ENCODE measurements at places on chromosomes 16 and 17.
A peak's percentile ranks its signal among the peaks of the same experiment; 100 is the strongest.

DNA sequence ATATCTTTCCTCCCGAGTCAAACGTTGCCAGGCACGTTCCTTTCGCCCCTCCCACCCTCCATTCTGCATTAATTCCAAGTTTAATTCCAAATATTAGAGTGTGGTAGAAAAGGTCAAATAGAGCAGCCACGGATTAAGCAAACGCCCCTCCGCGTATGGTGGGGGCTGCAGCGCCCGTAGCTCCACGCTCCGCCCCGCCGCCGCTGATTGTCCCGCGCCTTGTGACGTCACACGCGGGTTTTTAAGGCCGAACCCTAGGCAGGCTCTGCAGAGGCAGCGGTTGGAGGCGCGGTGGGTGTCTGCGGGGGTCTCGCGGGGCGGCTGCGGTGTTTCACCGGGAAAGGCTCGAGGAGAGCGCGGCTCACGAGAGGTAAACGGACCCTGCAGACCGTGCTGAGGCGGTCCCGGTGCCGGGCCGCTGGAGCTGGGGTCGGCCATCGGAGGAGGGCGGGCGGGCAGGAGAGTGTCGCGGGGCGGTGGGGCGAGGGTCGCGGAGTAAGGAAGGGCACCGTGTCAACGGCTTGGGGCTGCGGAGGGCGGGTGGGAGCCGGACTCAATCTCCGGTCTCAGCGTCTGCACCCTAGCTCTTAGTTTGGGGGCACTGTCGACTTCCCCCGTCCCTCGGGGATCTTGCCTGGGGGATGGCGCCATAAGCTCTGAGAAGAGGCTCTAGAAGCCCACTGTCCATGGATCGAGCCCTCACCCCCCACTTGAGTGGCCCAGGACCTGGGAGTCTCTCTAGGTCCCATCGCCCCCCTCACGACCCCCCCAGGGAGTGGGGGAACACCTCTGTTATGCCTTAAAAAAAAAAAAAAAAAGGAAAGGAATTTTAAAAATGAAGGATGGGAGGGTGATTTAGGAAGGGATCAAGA is at the start of gene ARL4D:
TSS of gene ARL4D (plus strand) at position 270 of the 872 bp plus-strand sequence. CDS start 740 bp downstream, outside the sequence.
- peak; percentile 75 for DNase-seq

GRCh38 chr17:20066253-20066652 is 57.1 kb downstream of the SPECC1 start:
- DNase-seq, result no peak

- DNase-seq, result no peak
Observed at GRCh38 chr17:74220946-74221818, 7.8 kb downstream of the TTYH2 start.

- DNase-seq, result no peak
Observed at GRCh38 chr16:77869997-77870813, 81.8 kb downstream of the VAT1L start.

DNA sequence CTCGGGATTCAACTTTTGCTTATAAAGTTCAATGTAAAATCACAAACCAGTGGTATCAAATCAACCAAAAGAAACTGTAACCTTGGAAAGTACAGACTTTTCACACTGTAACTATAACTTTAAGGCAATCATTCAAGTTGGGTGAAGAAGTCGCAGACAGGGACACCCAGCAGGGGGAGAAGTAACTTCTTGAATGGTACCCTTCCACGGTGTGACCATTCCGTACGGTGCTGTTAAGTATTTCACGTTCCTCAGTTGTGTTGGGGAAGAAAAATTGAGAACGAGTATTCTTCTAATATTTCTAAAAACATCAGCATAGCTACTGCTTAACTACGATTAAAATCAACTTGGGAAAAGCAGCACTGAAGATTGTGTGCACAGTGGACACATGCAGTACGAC is 55.8 kb downstream of the MYH10 start:
- no peak for DNase-seq

DNA sequence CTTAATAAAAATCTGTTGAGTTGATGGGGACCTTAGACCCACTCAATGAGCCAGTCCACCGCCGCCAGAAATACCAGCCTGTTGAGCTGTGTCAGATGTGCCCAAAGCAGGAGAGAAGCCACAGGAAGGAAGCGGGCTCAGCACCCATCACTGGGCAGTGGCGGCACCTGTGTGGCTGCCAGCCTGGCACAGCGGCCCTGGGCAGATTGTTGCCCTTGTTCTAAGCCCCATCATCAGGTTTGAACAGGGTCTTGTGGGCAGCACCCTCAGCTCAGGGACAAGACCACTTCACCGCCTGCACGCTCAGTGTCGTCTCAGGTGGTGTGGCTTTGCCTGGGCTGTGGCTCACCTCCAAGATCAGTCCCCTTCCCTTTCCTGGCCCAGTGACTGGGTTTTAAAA is 9.3 kb downstream of the ENDOV start:
- no peak for DNase-seq

- no peak for DNase-seq
Observed at GRCh38 chr17:45663772-45664171, 120.3 kb upstream of the CRHR1 start.

GRCh38 chr16:80104401-80104800 is 436.4 kb upstream of the DYNLRB2 start:
- no peak for DNase-seq

DNA sequence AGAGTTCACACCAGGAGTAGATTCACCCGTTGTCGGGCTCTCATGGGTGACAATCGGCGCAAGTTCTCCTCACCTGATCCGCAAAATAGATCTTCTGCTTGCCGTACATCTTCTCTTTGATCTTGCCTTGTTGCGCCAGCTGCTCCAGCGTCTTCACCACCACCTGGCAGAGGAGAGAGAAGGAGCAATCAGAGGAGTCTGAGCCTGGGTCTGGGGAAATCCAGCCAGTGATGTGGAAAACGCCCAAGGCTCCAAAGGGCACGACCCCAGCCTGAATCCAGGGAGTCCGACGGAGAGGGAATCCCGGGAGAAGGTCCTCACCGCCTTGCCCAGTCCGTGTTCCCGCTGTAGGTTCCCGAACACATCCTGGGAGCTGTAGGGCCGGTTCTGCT is 393 bp downstream of the PSMC3IP start:
- DNase-seq, result no peak

DNA sequence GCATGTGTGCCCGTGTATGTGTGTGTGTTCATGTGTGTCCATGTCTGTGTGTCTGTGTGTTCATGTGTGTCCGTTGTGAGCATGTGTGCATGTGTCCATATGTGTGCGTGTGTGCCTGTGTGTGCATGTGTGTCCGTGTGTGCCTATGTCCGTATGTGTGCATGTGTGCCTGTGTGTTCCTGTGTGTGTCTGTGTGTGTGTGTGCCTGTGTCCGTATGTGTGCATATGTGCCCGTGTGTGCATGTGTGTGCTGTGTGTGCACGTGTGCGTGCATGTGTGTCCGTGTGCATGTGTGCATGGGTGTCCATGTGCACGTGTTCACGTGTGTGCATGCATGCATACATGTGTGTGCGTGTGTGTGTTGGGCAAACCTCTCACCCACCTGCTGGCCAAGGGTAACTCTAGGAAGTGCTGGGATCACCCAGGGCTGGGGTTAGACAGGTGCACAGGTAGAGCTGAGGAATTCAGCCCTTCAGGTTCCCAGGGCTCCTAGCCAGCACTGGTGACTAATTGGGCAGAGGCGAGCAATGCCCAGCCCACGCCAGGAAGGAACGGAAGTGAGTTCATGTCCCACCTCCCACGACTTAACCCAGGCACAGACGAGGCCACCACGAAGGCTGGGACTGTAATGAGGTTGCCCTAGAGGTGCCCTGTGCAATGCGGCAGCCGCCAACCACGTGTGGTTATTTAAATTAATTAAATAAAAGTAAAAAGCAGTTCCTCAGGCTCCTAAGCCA is 8.2 kb upstream of the CSNK1D start:
- no peak for DNase-seq

GRCh38 chr16:8887431-8887765 is 5.2 kb downstream of the LITAFD start:
- no peak for DNase-seq

DNA sequence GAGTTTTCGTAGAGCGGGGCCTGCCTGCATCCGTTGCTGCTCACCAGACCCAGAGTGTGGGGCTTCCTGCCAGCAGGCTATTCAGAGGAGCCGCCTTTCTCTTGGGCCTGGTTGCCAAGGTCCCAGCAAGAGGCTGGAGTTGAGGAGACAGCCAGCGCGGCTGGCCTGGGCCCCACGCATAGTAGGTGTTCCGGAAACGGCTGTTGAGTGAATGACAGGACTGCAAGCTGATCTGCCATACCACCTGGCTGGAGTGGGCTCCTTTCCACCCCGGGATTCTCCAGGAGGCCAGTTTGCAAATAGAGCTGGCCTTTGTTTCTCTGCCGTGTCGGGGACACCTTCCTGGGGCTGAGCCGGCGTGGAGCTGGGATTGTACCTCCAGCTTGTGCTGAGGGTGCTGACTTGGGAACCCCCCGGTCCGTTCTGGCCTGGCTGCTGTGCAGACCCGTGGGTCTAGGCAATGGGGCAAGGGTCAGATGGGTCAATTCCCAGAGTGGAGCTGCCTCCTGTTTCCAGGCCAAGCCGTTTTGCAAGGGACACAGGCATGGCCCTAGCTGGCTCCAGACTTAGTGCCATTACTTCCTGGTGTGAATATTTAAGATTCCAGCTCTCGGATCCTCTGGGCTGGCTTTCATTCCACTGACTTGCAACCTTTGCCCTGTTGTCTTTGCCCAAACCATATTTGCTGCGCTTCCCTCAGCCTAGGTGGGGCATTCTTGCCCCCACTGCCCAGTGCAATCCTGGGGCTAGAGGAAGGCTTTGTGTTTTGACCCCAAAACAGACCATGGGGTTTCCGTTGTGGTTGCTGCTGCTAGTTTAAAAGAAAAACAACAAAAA is 68.8 kb downstream of the CMIP start:
- DNase-seq, result no peak

GRCh38 chr17:82566129-82566960 is 46.8 kb downstream of the FOXK2 start:
- DNase-seq, result no peak

DNA sequence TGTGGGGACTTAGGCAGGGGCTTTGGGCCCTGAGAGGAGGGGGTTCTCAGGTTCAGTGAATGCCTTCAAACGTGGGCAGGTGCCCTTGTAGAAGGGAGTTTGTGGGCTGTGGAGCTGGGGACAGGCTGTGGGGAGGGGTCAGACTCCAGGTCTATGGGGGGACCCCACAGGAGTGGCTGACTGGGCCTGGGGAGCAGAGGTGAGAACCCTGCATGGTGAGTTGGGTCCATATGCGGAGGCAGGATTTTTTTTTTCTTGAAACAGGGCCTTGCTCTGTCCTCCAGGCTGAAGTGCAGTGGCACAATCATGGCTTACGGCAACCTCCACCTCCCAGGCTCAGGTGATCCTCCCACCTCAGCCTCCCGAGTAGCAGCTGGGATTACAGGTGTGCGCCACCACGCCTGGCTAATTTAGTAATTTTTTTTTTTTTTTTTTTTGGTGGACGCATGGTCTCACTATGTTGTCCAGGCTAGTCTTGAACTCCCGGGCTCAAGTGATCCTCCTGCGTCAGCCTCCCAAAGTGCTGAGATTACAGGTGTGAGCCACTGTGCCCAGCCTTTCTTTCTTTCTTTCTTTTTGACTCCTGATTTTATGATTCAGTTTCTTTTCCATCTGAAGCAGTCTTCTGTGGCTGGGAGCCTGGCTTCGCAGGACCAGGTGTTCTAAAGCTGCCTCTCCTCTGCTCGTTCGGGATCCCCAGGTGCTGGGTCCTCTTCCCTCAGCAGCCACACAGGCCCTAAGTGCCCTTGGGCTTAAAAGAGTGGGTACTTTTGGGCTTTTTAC is 19.0 kb upstream of the ADCY7 start:
- no peak for DNase-seq

DNA sequence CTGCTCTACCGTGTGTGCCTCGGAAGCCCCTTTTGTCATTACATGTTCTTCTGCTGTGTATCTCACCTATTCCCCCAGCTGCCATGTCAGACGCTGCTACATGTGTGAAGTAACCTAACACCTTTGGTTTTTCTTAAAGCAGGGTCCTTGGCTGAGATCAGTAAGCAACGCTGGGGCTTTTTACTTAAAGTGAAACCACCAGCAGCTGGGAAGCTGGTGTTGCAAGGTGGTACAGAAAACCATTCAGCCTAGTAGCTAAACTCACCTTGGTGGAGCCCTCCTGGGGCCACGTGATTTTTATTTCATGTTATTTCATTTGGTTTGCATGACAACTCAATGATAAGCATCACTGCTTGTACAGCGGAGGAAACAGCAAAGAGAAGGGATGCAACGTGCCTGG is 62.6 kb downstream of the PLCG2 start:
- no peak for DNase-seq

GRCh38 chr16:49455991-49456745 is 82.6 kb downstream of the C16orf78 start:
- DNase-seq, result no peak

DNA sequence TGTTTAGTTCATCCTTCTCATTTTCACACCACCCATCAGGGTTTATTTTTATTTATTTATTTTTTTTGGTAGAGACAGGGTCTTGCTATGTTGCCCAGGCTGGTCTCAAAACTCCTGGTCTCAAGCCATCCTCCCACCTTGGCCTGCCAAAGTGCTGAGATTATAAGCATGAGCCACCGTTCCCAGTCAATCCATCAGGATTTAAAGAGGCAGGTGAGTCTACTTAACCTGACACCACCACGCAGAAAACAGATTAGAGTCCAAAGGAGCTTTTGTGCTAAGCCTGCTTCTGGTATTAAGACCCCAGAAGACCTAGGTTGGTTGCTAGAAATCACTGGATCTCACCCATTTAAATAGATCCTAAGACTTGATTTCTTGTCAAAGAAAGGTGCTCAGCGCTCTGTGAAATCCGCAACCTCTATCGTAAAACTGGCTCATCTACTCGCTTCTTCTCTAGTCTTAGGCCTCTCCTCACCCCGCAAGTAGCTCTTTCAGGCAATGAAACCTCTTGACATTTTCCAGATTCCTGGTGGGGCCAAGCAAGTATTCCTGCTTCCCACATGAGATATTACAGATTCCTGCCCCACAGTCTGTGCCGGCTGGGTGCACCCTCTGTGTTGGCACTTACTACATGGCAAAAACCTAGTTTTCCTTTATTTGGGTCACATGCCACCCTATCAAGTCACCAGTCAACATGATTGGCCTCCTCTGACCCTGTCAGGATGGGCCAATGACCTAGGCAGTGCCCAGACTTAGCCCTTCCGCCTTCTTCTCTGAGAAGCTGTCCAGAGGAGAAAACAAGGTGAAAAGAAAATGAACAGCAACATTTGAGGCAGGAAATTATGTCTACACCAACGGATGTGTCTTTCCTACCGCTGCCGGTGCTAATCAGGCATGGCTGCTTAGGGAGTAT is 9.0 kb downstream of the PITPNA start:
- no peak for DNase-seq

- DNase-seq, result no peak
Observed at GRCh38 chr16:1258225-1258600, 2.3 kb downstream of the TPSD1 start.

DNA sequence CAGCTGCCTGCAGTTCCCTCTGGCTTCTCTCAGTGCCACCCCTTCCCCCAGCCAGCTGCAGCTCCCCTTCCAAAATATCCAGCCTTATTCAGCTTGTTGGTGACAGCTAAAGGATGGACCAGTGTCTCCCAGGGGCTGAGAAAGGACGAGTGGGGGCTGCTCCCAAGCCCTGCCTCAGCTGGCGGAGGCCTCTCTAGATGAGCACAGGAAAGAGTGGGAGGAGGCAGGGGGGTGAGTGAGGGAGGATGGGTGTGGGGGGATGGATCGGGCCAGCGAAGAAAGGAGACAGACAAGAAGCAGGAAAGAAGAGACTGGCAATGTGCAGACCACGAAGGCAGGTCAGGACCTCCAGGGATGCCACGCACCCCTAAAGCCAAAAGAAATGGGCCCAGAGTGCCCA is 17.5 kb downstream of the PIPOX start:
- DNase-seq, result no peak
